ENCODE measurements at places on chromosomes 3 and 15.

DNA sequence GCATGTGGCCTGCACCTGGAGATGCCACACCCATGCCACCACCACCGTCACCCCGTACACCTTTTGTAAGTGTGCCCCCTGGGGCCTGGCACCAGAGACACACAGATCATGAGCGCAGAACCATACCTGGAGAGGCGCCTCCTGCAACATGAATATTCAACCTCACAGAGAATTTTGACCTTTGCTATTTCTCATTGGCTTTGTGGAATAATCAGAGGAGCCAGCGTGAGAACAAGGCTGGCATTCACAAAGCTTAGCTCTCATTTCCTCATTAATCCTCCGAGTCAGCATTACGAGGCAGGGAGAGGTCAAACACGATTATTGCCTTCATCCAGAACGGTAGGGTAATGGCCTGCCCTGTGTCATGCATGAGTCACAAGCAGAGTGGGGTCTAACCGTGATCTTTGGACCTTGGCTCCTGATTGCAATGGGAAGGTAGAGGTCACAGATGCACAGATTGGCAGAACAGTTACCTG lies 73.0 kb upstream of the POMGNT2 start:
- H3K27me3 ChIP-seq: no peaks in the 10 kb centered on the region
- DNase-seq: no peak
- peak overlapping the region; percentile 93 for H3K27ac ChIP-seq
- H3K36me3 ChIP-seq: peaks cover 31% of the 10 kb centered on the region
- no peak overlapping the region for H3K4me3 ChIP-seq

- no peaks in the 10 kb centered on the region for H3K36me3 ChIP-seq
- H3K27ac ChIP-seq: no peak overlapping the region
- H3K27me3 ChIP-seq: peaks cover 3% of the 10 kb centered on the region
- no peaks in the 10 kb centered on the region for H3K4me1 ChIP-seq
- no peak for DNase-seq
Observed at GRCh38 chr3:99767291-99767690, 50.4 kb upstream of the CMSS1 start.

GRCh38 chr15:29687939-29688505 lies 134.2 kb downstream of the TJP1 start:
- DNase-seq: no peak
- no peak overlapping the region for H3K27ac ChIP-seq
- no peaks in the 10 kb centered on the region for H3K36me3 ChIP-seq
- no peak overlapping the region for H3K4me3 ChIP-seq
- no peaks in the 10 kb centered on the region for H3K4me1 ChIP-seq
- H3K27me3 ChIP-seq: peaks cover 4% of the 10 kb centered on the region

GRCh38 chr3:181464033-181464694 lies 247.6 kb upstream of the SOX2 start:
- H3K4me3 ChIP-seq: no peak overlapping the region
- H3K4me1 ChIP-seq: no peaks in the 10 kb centered on the region
- no peak overlapping the region for H3K27ac ChIP-seq
- no peaks in the 10 kb centered on the region for H3K36me3 ChIP-seq
- no peaks in the 10 kb centered on the region for H3K27me3 ChIP-seq

GRCh38 chr15:94586099-94586498 lies 354.7 kb downstream of the MCTP2 start:
- peaks cover 25% of the 10 kb centered on the region for H3K4me1 ChIP-seq
- H3K27me3 ChIP-seq: peaks cover 75% of the 10 kb centered on the region
- H3K27ac ChIP-seq: no peak overlapping the region
- H3K4me3 ChIP-seq: no peak overlapping the region
- DNase-seq: no peak
- H3K36me3 ChIP-seq: no peaks in the 10 kb centered on the region

DNA sequence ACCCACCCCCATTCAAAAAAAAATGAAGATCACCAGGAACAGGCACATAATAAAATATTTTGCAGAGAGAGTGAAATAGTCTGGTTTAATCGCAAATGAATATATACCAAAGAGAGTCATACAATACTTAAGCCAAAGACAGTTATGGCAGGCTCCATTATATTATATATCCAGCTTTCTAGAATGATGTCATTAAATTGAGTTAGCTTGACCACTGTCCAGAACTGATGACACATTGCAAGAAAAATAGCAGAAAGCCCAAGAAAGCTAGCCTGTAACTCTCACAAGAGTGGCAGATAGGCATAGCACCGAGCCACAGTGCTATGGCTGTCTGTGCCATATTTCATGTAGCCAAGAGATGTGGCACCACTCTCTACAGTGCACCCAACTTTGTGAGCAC lies 231.9 kb upstream of the SEMA6D start:
- no peaks in the 10 kb centered on the region for H3K36me3 ChIP-seq
- H3K27me3 ChIP-seq: no peaks in the 10 kb centered on the region
- no peak for DNase-seq
- no peak overlapping the region for H3K4me3 ChIP-seq
- H3K4me1 ChIP-seq: no peaks in the 10 kb centered on the region

DNA sequence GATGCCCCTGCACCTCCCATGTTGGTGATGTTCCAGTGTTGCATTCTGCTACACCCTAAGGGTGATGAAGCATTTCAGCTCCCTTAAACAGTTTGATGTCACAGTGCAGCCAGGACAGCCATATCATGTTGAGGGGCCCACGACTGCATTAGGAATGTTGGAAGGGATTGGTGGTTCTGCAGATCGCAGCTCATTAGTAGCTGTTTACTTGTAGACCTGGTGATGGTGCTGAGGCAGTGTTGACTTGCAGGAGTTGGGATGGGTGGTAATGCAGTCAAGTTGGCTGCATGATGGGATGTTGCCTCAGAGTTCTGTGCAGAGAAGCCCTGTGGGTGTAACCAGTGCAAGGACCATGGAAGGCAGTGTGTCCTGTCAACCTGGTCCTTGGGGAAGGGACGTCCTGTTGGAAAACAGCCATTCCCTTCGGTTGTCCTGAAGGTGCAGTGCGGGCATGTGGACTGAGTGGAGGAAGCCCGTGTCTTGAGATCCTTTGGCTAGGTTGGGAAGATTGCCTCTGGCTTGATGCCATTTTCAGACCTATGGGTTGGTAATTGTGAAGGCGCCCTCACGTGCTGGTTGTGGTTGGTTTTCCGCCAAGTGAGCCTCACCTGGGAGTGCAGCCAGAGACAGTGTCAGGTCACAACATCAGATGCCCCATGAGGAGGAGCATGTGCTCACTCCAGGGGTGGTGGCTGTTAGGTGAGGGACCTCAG lies 100.7 kb downstream of the SNRPN start:
- H3K4me3 ChIP-seq: no peak overlapping the region
- DNase-seq: no peak
- H3K4me1 ChIP-seq: no peaks in the 10 kb centered on the region
- H3K27ac ChIP-seq: no peak overlapping the region

GRCh38 chr3:95506174-95506573 lies 1308.2 kb upstream of the EPHA6 start:
- no peaks in the 10 kb centered on the region for H3K36me3 ChIP-seq
- no peaks in the 10 kb centered on the region for H3K27me3 ChIP-seq
- H3K27ac ChIP-seq: no peak overlapping the region
- no peaks in the 10 kb centered on the region for H3K4me1 ChIP-seq
- H3K4me3 ChIP-seq: no peak overlapping the region
- DNase-seq: no peak

GRCh38 chr3:170418422-170419398 lies at the start of gene CLDN11:
Gene CLDN11 (plus strand): TSS chr3:170418868. CDS start chr3:170419067, 199 bp downstream.
- peaks cover 12% of the 10 kb centered on the region for H3K4me1 ChIP-seq
- H3K4me3 ChIP-seq: peak within 1 kb of the TSS; percentile 62
- peaks cover 2% of the 10 kb centered on the region for H3K36me3 ChIP-seq
- H3K27me3 ChIP-seq: peaks cover 40% of the 10 kb centered on the region
- no peak for DNase-seq
- no peak within 1 kb of the TSS for H3K27ac ChIP-seq

DNA sequence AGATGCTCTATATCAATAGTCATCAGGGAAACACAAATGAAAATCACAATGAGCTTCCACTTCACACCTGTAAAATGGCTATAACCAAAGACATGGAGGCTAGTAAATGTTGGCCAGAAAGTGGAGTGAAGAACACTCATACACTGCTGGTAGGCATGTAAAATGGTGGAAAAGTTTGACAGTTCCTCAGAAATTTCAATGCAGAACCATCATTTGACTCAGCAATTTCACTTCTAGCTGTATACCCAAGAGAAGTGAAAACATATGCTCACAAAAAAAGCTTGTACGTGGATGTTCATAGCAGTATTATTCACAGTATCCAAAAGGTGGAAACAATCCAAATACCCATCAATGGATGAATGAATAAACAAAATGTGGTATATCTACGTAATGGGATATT lies 19.2 kb upstream of the TOP2B start:
- no peak overlapping the region for H3K4me3 ChIP-seq
- no peak overlapping the region for H3K27ac ChIP-seq
- peaks cover 6% of the 10 kb centered on the region for H3K27me3 ChIP-seq
- H3K36me3 ChIP-seq: no peaks in the 10 kb centered on the region

- H3K27ac ChIP-seq: peak overlapping the region; percentile 14
- peaks cover 3% of the 10 kb centered on the region for H3K27me3 ChIP-seq
- peaks cover 19% of the 10 kb centered on the region for H3K36me3 ChIP-seq
- peak; percentile 35 for DNase-seq
Observed at GRCh38 chr15:68821190-68821840, 620 bp upstream of the ANP32A start.

DNA sequence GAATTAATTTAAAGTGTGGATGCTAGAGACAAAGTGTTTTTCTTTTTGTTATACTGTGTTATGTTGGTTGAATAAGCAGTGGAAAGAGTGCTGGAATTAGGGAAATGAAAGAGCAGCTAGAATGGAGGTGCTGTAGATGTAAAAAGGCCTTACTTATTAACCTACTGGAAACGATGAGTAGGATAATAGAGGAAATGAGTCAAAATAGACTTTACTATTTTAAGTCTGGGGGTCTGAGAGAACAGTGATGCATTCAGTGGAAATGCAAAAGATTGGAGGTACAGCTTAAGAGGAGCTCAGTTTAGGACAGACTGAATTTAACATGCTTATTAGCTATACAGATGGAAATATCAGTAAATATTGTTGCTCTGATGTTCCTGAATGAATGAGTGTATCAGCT lies 674.0 kb downstream of the OTOL1 start:
- H3K27ac ChIP-seq: no peak overlapping the region
- no peaks in the 10 kb centered on the region for H3K27me3 ChIP-seq
- H3K4me3 ChIP-seq: no peak overlapping the region
- no peak for DNase-seq
- H3K36me3 ChIP-seq: no peaks in the 10 kb centered on the region

DNA sequence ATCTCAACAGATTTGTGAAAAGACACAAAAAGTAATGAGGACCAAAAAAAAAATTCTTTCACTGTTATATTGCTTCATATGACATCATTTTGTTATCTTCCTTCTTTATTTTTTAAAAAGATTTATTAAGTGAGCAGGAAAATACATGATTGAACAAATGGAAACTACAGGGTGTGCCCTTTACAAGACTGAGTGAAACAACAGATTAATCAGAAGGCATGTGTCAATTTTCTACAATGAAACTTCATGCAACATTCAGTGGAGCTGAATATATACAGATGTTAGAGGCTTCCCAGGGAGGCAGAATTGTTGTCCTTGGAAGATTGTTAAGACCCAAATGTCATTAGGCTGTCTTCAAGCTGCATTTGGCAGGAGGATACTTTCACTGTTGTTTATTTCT lies 28.4 kb upstream of the SLC2A2 start:
- H3K4me3 ChIP-seq: no peak overlapping the region
- H3K4me1 ChIP-seq: no peaks in the 10 kb centered on the region
- DNase-seq: no peak
- H3K27me3 ChIP-seq: peaks cover 9% of the 10 kb centered on the region

DNA sequence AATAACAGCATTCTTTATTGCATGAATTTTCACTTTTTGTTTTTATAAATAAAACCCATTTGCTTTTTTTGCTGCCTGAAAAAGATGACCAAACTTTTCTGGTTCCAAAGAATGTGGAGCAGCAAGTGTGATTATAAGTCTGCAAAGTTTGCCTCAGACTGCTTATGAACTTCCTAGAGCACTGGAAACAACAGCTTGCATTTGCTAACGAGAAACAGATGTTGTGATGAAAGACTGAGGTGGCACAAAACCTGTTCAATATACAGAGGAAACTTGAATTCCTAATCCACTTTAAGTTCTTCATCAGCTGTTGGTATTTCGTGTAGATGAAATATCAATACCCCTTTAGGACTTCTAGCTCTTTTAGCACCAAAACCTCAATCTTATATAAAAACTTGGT lies 9.3 kb downstream of the ZPLD1 start:
- no peak for DNase-seq
- H3K27me3 ChIP-seq: peaks cover 2% of the 10 kb centered on the region
- no peaks in the 10 kb centered on the region for H3K4me1 ChIP-seq
- H3K27ac ChIP-seq: no peak overlapping the region
- no peaks in the 10 kb centered on the region for H3K36me3 ChIP-seq
- no peak overlapping the region for H3K4me3 ChIP-seq

GRCh38 chr3:141240286-141240685 lies 8.7 kb downstream of the PXYLP1 start:
- H3K4me3 ChIP-seq: no peak overlapping the region
- H3K4me1 ChIP-seq: peaks cover 79% of the 10 kb centered on the region
- peaks cover 47% of the 10 kb centered on the region for H3K36me3 ChIP-seq
- no peak overlapping the region for H3K27ac ChIP-seq

GRCh38 chr15:67080900-67081431 lies 15.6 kb downstream of the SMAD3 start:
- H3K4me3 ChIP-seq: no peak overlapping the region
- H3K36me3 ChIP-seq: peaks cover 61% of the 10 kb centered on the region
- peak; percentile 49 for DNase-seq
- peak overlapping the region; percentile 29 for H3K27ac ChIP-seq
- H3K27me3 ChIP-seq: no peaks in the 10 kb centered on the region
- peaks cover 91% of the 10 kb centered on the region for H3K4me1 ChIP-seq

DNA sequence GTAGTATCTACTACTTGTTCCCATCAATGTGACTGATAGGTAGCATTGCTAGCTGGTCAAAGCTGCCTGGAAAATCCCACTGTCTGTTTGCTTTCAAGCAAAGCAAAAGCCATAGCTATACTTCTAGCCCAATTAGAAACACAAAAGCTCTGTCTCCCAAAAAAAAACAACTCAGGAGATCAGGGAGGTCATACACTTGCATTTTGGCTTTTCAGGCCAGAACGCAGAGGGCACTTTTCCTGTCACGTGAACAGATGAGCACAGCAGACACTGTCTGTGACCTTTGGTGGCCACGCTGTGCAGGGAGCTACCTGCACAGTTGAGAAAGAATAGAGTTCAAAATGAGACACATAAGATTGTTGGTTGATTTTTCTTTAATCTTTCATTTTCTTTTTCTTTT lies 441.7 kb upstream of the PDZRN3 start:
- no peaks in the 10 kb centered on the region for H3K36me3 ChIP-seq
- DNase-seq: no peak
- no peaks in the 10 kb centered on the region for H3K27me3 ChIP-seq
- no peak overlapping the region for H3K27ac ChIP-seq
- H3K4me3 ChIP-seq: no peak overlapping the region

DNA sequence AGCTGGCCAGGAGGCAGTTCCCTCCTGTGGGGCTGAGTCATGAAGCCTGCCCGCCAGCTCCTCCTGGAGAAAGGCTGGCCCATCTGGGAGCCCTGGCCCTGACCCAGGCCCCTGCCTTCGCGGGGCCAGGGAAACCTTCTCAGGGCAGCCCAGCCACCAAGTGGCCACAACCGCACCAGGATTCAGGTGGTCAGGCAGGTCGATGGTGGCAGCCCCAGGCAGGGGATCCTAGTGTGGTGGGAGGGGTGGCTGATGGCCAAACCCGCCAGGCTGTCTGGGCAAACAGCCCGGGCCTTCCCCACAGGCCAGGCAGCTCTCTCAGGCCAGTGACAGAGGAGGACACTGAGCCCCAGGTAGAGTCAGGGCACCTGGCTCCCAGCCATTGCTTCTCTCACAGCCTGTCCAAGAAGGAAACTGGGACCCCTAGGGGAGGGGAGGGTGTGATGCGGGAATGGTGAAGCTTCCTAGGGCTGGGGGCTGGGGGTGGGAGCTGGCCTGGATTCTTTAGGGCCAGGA lies 1.2 kb downstream of the TWF2 start:
- H3K4me1 ChIP-seq: peaks cover 73% of the 10 kb centered on the region
- peaks cover 59% of the 10 kb centered on the region for H3K36me3 ChIP-seq
- peak overlapping the region; percentile 71 for H3K27ac ChIP-seq
- no peak for DNase-seq
